Lung (tissue), 17 donors: ENCODE measurements at places on chromosomes 1 and 21. TPM values are rescaled to one million over a fixed set of nuclear protein-coding genes. Genes with fewer than 3 reads are reported as not detected.

FHAD1 gene
- total RNA-seq, result 12.5 TPM

TRIM63 gene
- 0.25 TPM for total RNA-seq

S100A1 gene
- total RNA-seq, result not detected

SHE gene
- 25.3 TPM for total RNA-seq

FCRL1 gene
- 3.2 TPM for total RNA-seq

CCT3 gene
- total RNA-seq, result 149 TPM

AMPD1 gene
- not detected for total RNA-seq

ESPN gene
- 20.8 TPM for total RNA-seq

COL16A1 gene
- 63.0 TPM for total RNA-seq

PLXNA2 gene
- total RNA-seq, result 37.7 TPM

F5 gene
- total RNA-seq, result 3.4 TPM

SPRR4 gene
- total RNA-seq, result not detected

GRCh38 chr1:171730052-171730451 lies 11.8 kb downstream of the VAMP4 start:
- no peak overlapping the region for H3K27ac ChIP-seq
- DNase-seq, result no peak
- H3K4me1 ChIP-seq, result no peaks in the 10 kb centered on the region
- no peak overlapping the region for H3K4me3 ChIP-seq
- no peaks in the 10 kb centered on the region for H3K27me3 ChIP-seq

DNA sequence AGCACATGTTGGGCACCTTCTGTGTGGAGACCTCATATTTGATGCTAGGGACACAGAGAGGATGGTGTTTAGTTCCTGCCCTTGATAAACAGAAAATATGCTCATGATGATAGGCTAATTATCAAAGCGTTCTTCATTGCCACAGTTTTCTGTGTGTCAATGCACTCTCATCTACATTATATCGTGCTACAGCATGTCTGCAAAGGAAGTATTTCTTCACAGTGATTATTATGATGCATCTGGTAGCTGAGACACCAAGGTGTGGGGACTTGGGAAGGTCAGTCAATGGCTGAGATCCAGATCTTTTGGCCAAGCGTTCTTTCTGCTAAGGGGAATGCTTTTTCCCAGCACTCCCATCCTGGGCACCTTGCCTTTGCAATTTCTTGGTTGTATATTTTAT lies 321.2 kb downstream of the PBX1 start:
- H3K4me1 ChIP-seq, result no peaks in the 10 kb centered on the region
- H3K27me3 ChIP-seq, result no peaks in the 10 kb centered on the region
- DNase-seq, result no peak
- no peak overlapping the region for H3K27ac ChIP-seq

GRCh38 chr1:115544131-115544530 lies 97.6 kb upstream of the VANGL1 start:
- no peaks in the 10 kb centered on the region for H3K4me1 ChIP-seq
- H3K36me3 ChIP-seq, result no peaks in the 10 kb centered on the region
- no peak for DNase-seq
- H3K27ac ChIP-seq, result no peak overlapping the region

DNA sequence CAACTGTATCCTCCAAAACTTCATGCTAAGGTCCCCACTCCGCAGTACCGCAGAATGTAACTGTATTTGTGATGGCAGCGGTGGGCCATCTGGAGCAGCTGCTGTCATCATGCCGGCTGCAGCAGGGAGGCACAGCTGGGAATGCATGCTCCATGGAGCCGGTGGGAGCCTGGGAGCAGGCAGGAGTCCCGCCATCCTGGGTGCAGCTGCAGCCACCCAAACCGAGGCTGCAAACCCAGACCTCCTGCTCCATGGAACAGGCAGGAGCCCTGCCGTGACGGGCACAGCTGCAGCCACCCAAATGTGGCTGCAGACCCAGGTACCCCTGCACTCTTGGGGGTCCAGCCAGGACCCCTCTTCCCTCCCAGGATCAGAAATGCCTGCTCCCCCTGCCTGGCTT lies 80.3 kb downstream of the SCMH1 start:
- H3K27me3 ChIP-seq, result peaks cover 11% of the 10 kb centered on the region
- H3K27ac ChIP-seq, result no peak overlapping the region
- no peak for DNase-seq
- no peaks in the 10 kb centered on the region for H3K36me3 ChIP-seq
- H3K4me3 ChIP-seq, result no peak overlapping the region
- H3K4me1 ChIP-seq, result no peaks in the 10 kb centered on the region

GRCh38 chr21:31186916-31187315 lies 148.6 kb upstream of the KRTAP19-8 start:
- no peaks in the 10 kb centered on the region for H3K4me1 ChIP-seq
- no peak overlapping the region for H3K27ac ChIP-seq
- H3K36me3 ChIP-seq, result peaks cover 7% of the 10 kb centered on the region
- no peak overlapping the region for H3K4me3 ChIP-seq
- no peak for DNase-seq
- H3K27me3 ChIP-seq, result no peaks in the 10 kb centered on the region

DNA sequence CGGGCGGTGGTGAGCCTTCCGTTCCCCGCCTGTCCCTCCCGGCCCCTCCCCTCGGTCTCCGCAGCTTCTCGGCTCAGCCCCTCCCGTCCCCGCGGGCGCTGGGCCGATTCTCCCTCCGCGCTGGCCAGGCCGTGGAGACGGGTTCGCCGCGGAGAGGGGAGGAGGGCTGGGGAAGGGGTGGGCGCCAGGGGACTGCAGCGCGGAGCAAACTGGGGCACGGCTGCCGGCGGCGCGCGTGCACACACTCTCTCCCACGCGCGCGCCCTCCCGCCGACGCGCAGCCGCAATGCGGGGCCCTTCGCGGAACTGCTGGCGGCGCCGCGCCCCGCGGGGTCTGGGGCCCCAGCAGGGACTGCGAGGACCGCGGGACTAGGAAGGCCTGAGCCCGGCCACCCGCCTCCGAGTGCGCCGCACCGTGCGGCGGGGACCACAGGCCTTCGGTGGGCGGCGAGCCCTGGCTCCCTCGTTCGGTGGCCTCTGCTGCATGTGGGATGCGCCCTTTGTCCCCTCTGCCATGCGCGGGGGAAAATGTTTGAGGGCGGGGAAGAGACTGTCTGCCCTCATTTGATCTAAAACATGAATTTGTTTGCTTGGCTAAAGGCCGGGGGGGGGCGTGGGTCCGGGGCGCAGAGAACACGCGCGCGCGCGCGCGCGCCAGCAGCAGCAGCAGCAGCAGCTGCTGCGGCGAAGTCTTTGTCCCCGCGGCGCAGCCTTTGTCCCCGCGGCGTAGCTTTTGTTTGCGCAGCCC lies 90.7 kb upstream of the VAMP3 start:
- H3K36me3 ChIP-seq, result no peaks in the 10 kb centered on the region
- H3K27ac ChIP-seq, result no peak overlapping the region
- H3K4me3 ChIP-seq, result peak overlapping the region; percentile 55
- peak; percentile 88 for DNase-seq

- H3K4me3 ChIP-seq, result no peak overlapping the region
- DNase-seq, result no peak
- H3K27ac ChIP-seq, result no peak overlapping the region
- no peaks in the 10 kb centered on the region for H3K4me1 ChIP-seq
- H3K27me3 ChIP-seq, result no peaks in the 10 kb centered on the region
Measured at GRCh38 chr1:201093561-201093960, 18.7 kb downstream of the CACNA1S start.

DNA sequence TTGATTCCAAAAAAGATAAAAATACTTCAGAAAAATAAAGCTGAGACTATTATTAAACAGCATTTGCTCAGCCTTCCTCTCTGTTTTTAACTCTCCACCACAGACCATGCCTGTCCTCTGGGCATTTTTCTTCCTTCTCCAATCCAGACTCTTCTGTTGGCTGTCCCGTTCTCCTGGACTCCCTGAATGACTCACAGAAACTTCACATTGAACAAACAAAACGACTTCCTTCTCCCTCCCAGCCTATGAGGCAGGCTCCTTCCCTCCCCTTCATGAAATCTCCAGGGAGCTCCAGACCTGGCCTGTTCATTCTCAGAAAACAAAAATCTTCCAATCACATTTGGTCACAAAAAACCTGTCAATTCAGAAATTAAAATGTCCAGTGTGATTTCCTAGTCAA lies 421.3 kb downstream of the NPHP4 start:
- H3K27me3 ChIP-seq, result no peaks in the 10 kb centered on the region
- H3K4me3 ChIP-seq, result no peak overlapping the region
- no peak for DNase-seq

DNA sequence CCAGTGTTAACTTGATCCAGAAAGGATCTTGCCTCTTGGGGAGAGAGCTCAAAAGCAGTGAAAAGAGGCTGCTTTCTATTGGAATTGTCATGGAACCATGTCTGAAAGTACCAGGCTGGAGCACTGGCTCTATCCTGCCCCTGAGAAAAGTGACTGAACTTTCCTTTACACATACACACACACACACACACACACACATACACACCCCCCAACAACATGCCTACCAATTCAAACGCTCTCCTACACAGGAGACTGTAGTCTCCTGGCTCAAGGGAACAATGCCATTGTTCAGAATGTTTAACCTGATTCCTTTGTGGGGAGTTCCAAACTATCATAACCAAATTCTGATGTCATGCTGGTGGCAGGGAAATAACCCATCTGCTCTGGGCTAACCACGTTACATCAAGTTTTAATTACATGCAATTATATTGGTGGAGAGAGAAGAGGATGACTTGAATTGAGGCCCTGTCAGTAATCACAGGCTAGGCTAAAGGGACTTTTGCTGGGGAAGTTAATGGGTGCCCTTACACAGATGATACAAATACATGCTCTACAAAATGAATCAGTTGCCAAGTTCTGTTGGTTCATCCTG lies 52.3 kb upstream of the DUSP10 start:
- no peaks in the 10 kb centered on the region for H3K4me1 ChIP-seq
- no peak overlapping the region for H3K27ac ChIP-seq
- peak; percentile 32 for DNase-seq
- no peak overlapping the region for H3K4me3 ChIP-seq

- no peak overlapping the region for H3K4me3 ChIP-seq
- no peak for DNase-seq
- peaks cover 3% of the 10 kb centered on the region for H3K36me3 ChIP-seq
- no peaks in the 10 kb centered on the region for H3K27me3 ChIP-seq
- H3K4me1 ChIP-seq, result no peaks in the 10 kb centered on the region
Measured at GRCh38 chr1:177975588-177976495, 6.0 kb upstream of the SEC16B start.

DNA sequence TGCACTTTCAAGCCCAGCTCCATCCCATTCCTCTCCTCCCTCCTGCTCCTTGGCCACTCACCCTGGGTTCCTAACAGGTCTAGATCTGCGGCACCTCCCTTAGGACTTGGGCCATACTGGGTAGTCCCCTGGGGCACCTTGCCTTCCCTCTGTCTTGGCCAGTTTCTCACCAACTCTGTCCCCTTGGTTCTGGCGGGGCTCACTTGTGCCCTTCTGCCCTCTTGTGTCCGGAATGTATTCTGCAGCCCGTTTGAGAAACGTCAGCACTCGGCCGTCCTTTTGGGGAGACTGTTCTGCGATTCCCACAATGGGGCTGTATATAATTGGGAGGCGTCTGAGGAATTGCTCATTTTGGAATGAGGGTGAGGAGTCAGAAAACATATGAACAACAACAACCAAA lies 162.4 kb downstream of the ZSCAN20 start:
- peaks cover 3% of the 10 kb centered on the region for H3K4me1 ChIP-seq
- no peak overlapping the region for H3K27ac ChIP-seq
- no peaks in the 10 kb centered on the region for H3K36me3 ChIP-seq
- no peaks in the 10 kb centered on the region for H3K27me3 ChIP-seq

- no peak overlapping the region for H3K27ac ChIP-seq
- no peak overlapping the region for H3K4me3 ChIP-seq
- H3K27me3 ChIP-seq, result no peaks in the 10 kb centered on the region
Measured at GRCh38 chr1:159867664-159868026, 5.2 kb upstream of the VSIG8 start.

GRCh38 chr1:60896701-60897363 lies 185.5 kb upstream of the NFIA start:
- no peaks in the 10 kb centered on the region for H3K27me3 ChIP-seq
- H3K27ac ChIP-seq, result no peak overlapping the region
- no peaks in the 10 kb centered on the region for H3K36me3 ChIP-seq
- H3K4me1 ChIP-seq, result peaks cover 23% of the 10 kb centered on the region
- no peak for DNase-seq
- H3K4me3 ChIP-seq, result no peak overlapping the region

DNA sequence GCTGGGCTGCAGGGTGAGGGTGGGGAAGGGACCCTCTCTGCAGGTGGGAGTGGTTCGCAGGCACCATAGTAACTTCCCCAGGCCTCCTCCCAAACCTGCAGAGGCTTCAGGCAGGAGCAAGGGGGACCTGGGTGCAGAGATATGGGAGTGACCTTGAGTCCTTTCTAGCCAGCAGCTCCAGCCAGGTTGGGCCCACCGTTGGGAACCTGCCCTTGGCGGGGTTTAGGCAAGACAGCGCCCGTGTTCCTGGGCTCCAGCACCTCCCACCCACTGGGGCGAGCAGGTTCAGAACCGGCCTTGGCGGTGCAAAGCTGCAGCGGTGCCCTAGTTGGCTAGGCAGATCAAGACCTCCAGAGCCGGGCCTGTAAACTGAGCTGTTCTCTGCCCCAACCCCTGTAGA lies 2.2 kb upstream of the PRDM16 start:
- no peak overlapping the region for H3K27ac ChIP-seq
- peaks cover 5% of the 10 kb centered on the region for H3K27me3 ChIP-seq
- H3K36me3 ChIP-seq, result no peaks in the 10 kb centered on the region
- H3K4me1 ChIP-seq, result peaks cover 7% of the 10 kb centered on the region

DNA sequence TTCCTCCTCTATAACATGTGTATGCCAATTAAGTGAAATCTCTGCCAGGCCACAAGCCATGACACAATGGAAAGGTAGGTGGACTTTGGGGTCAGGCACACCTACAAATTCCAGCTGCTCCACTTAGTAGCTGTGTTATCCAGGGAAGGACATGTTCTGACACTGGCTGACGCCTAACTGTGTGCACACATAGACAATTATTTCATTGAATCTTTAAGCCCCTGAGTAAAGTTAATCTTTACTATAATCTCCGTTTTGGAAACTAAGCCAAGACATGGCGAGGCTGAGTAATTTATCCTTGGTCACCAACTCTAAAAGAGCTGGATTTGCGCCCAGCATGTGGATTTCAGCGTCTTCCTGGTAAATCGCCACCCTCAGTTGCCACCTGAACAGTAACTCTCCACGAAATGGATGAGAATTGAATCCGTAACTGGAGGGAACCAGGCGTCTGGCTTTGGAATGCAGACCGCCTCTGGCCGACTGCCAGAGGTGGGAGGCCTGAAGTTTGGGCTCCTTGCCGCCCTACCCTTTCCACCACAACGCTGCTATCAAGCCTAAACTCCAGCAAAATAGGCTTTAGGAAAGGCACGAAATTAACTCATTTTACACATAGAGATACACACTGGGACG lies 888 bp upstream of the SNRPE start:
- peak overlapping the region; percentile 53 for H3K27ac ChIP-seq
- peak; percentile 37 for DNase-seq
- H3K36me3 ChIP-seq, result peaks cover 5% of the 10 kb centered on the region
- no peak overlapping the region for H3K4me3 ChIP-seq
- H3K27me3 ChIP-seq, result no peaks in the 10 kb centered on the region
- peaks cover 5% of the 10 kb centered on the region for H3K4me1 ChIP-seq

- no peaks in the 10 kb centered on the region for H3K4me1 ChIP-seq
- H3K4me3 ChIP-seq, result no peak overlapping the region
- H3K27me3 ChIP-seq, result no peaks in the 10 kb centered on the region
- H3K27ac ChIP-seq, result no peak overlapping the region
- no peaks in the 10 kb centered on the region for H3K36me3 ChIP-seq
Measured at GRCh38 chr1:209030454-209031167, 552.9 kb upstream of the CAMK1G start.
